ENCODE measurements at places on chromosomes 4 and X.

- DNase-seq: no peak
These were observed 27.2 kb upstream of the GRPR start for GRCh38 chrX:16096141-16096540.

- no peak for DNase-seq
These were observed 117.1 kb upstream of the DKK2 start for GRCh38 chr4:107153228-107153627.

DNA sequence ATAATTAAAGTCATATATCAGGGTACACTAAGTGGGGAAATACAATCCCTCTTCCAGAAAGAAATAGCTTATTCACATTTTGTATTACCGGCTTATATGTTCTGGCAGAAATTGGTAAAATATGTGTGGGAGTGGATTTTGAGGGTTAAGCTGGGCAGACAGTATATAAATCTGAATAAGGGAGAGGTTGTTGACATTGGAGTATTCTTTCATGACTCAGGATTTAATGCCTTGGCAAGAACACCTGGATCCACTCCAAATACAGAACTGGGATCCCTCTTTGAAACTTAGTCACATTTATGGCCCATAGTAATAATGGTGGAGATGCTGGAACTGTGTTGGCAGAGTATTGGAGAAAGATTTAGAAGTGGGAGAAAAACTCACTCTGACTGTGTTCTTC lies 54.3 kb upstream of the TET2 start:
- no peak for DNase-seq

DNA sequence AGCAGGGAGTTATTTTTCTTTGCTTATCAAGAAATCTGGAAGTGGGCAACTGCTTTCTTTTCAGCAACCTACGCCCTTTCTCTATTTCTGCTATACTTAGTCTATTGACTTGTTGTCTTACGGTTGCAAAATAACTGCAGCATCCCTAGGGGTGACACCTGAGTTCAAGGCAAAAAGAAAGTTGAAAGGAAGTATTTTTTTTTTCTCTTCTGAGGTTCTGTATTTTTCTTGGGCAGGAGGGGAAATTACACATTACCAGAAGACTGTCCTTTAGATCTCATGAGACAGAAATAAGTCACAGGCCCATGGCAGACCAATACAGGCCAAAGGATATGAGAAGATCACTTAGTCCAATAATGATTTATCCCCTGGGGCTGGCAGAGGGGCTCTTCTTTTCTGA lies 204.7 kb upstream of the CASK start:
- DNase-seq: no peak

- no peak for DNase-seq
These were observed 153.6 kb downstream of the RASL11B start for GRCh38 chr4:53015681-53016080.

DNA sequence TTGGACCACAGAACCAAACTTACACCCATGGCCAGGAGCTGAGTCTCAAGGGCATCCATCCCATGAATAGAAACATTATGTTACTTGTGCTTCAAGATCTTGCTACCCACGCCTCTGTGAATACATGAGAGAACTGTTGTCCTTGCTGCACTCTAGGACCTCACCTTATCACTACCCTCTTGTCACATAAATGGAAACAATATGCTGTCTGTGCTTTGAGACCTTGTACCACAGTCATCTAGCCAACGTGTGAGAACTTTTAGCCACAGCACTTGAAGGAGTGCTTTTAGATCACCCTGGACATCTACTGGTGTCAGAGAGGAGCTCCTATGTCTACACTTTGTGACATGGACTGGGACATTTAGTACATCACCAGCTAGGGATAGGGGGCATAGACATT lies 30.7 kb upstream of the HUWE1 start:
- DNase-seq: no peak

Data from stimulated activated CD4-positive, alpha-beta T cell treated with anti-CD3 and anti-CD28 coated beads, Interleukin-1b, Interleukin-23, amount 100 ng/mL, for 1 hour (primary cell).